ENCODE measurements at places on chromosomes 12 and 14.

- DNase-seq = no peak
Observed at GRCh38 chr12:120241561-120242274, 23.8 kb downstream of the PXN start.

DNA sequence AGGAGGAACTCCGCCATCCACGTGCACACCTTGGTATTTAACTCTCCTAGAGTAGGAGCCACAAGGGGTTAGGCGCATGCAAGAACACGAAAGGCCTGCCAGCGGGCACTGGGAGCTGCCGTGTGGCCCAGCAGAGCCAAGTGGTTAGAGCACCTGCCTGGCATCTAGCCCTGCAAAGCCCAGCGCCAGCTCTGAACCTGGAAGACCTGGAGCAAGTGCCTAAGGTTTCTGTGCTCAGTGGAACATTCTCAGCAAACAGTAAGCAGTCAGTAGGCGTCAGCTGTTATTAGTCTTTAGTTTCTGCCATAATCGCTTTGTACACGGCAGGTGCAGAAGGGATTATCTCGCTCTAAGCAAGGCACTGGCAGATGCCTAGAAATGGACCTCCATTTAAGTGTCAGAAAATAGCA, 55.4 kb downstream of the SETD3 start:
- DNase-seq = no peak

- DNase-seq = no peak
Observed at GRCh38 chr12:64694130-64695040, 64.8 kb downstream of the GNS start.

GRCh38 chr12:121114019-121114639, 18.5 kb upstream of the P2RX7 start:
- DNase-seq = no peak

DNA sequence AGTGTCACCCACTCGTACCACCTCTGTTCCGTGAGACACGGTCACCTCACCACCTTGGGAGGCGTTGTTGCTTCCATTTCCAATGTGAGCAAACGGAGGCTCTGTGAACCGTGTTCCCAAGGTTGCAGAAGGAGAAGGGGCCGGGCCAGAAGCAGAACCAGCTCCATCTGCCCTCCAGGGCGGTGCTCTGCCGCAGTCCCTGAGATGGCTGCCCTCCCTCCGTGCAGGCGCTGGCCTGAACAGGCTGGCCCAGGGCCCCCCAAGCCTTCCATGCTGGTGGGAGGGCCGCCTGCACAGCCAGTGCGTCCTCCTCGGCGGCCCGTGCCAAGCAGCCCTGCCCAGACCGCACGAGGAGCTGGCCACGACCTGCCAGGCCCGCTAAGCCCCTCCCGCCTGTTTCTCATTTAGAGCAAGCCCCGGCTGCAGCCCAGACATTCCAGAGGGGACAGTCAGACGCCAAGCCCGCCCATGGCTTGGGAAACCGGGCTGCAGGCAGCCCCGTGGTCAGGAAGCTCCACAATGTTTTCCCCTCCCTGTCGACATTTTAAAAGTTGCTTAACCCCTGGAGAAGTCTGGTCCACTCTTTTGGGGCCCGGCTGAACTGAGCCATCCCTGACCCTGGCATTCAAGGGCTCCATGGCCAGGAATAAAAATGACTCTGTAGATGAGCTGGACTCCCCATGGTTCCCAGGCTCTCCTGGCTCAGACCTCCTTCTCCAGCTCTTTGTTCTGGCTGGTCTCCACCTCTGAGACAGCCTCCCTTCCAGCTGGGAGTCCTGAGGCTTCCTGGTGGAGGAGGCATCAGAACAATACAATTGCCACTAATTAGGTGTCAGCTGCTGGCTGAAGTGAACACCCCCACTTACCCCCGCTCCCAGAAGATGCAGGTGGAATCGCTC, 236.0 kb downstream of the BCL11B start:
- no peak for DNase-seq

GRCh38 chr14:50001999-50002925, 109.4 kb downstream of the ARF6 start:
- peak; percentile 49 for DNase-seq

GRCh38 chr12:11607313-11608081, 42.0 kb upstream of the ETV6 start:
- DNase-seq = no peak

GRCh38 chr14:85402569-85403162, 127.3 kb upstream of the FLRT2 start:
- no peak for DNase-seq
